ENCODE measurements at places on chromosomes 2 and 18.
A peak's percentile ranks its signal among the peaks of the same experiment; 100 is the strongest.

- DNase-seq = no peak
These were observed 390.2 kb upstream of the SETBP1 start for GRCh38 chr18:44290366-44290977.

- no peak for DNase-seq
These were observed 147.9 kb upstream of the CBLN2 start for GRCh38 chr18:72692086-72692485.

DNA sequence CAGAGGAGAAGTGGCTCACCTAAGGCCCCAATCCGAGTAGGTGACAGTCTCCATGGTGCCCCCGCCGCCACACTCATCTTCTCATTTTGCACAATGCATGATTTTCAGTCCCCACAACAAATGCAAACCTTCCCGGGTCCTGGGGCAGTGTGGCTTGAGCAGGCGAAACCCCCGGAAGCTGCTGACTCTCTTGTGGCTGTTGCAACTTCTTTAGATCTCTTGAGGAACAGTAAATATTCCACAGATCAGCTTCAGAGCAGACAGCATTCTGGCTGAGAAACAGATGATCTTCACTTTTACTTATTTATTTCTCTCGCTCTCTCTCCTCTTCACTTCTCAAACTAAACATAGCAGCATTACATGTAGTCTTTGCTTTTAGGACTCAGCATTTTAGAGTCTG, 51.9 kb downstream of the ASAP2 start:
- DNase-seq = peak; percentile 68

DNA sequence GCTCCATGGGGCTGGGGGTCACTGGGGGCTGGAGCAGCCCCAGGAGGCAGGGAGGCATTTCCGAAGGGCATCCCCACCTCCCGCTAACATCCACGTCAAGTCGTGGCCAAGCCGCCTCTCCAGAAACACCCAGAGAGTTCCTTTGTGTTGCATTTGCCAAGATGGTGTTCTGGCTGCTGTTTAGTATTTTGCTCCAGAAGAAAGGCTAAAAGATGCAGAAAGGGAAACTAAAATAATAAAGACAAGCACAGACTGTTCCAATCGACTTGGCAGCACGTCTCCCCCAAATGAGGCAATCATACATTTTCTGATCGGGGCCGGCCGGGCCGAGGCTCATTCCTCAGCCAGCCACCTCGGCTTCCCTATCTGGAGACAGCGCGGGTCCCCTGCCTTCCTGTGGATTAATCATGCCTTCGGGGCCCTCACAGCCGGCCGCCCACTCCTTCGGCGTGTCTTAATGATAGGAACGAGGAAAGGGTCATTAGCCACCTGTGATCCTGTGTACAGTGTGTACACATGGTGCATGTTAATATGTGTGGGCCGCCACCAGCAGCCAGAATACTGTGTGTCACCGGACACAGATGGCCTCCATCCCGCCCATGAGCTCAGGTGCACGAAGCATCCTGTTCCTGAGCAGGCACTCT, 169.2 kb downstream of the KLHL29 start:
- no peak for DNase-seq

GRCh38 chr2:224434618-224435017, 32.7 kb upstream of the FAM124B start:
- DNase-seq = no peak

GRCh38 chr2:122868646-122869275, 1113.3 kb downstream of the TSN start:
- no peak for DNase-seq

DNA sequence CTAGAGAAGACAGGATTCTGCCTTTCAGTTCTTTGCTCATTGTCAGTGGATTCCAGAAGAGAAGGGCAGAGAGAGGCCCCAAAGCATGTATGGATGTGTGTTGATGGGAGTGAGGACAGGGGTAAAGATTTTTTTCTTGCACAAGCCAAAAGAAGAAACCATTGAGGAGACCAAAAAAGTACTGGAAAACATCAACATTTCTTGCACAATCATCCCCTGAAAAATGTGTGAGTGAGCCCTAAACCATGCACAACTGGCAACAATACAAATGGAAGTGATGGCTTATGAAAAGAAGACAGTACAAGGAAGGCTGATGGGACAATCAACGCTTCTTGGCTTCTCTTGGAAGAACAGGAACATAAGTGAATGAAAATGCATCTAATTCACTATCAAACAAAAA, 5.6 kb upstream of the SMAD7 start:
- no peak for DNase-seq

DNA sequence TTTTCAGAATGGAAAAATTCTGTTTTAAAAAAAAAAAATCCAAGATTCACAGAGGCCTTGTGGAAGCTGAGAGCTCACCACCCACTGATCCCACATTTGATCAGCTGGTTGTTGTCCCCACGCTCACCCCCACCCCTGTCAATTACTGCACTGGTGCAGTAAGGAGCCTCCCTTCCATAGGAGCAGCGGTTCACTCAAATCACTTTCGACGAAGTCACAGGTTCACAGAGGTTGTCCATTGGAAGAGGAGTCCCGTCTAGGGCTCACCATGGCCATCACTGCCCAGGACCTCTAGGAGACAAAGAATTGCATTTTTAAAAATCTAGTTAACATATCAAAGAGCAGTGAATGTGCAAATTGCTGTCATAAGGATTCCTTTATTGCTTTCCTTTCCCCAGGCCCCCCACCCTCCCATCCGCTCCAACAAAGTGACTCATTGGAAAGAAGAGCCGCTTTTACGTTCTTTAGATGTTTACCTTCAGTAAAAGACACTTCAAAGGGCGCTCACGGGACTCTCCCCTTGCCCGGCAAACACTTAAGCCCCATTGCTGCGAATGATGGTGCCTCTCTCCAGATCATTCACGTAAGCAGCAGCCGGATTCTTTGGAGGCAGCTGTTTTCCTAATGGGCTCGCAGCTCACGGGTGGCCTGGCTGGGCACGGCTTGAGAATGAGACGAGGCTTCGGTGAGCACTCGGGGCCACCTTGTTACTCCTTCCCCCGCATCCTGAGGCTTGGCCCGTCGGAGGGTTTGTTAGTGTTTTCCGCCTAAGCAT, 165.5 kb upstream of the SALL3 start:
- DNase-seq = no peak

Measured in suppressor macrophage treated with lipopolysaccharide for 1 hour (primary cell).